Right ventricle myocardium superior (tissue), 1 donor: ENCODE measurements at places on chromosomes 4 and X.

DNA sequence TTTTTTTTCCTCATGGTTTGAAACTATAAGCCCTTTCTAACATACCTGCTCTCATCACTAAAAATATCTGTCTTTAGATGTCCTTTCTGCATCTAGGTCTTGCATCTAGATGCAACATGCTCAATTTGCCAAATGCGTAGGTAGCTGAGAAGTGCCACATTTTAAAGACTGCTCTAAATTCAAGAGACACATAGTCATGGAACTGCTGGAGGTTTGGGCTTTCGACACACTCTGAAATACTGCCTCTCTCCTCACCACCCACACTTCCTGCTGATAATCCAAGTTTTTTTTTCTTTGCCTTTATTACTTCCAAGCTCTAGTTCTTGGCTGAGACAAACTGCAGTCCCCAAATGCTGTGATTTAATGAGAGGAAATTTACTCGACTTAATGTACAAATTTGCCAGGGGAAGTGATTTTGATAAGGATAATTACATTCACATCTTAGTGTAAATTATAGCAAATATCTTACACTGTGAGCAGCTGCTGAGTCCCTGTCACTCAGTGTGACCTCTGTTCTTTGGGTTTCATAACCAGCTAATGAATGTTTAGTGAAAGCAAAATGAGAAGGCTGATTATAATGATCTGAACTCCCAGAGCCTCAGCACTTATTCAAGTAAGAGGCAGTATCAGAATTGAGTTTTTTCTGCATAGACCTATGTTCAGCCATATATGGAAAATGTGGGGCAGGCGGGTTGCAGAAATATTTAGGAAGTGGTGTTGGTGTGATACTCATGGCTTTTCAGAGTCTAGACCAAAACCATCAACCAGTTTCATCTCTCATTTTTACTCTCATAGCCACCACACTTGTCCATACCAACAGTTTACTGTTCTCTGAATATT, 31.3 kb downstream of the DRD5 start:
- DNase-seq = no peak

- DNase-seq = no peak
These were observed 12.7 kb downstream of the SLC6A8 start for GRCh38 chrX:153700376-153700945.

DNA sequence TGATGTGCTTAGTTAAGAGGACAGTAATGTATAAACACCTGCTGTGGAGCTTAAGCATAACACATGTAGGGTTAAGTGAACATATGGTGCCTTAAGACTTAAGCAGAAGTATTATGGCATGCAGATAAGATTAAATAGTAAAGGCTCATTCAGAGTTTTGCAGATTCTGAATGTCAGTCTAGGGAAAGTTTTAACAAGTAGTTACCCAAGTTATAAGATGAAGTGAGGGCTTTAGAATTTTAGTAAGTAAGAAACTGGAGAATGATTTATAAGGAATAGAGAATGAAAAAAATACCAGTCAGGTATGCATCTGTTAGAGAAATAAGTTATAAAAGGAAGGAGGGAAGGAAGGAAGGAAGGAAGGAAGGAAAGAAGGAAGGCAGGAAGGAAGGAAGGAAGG, 902.1 kb downstream of the TRAM1L1 start:
- DNase-seq = no peak

DNA sequence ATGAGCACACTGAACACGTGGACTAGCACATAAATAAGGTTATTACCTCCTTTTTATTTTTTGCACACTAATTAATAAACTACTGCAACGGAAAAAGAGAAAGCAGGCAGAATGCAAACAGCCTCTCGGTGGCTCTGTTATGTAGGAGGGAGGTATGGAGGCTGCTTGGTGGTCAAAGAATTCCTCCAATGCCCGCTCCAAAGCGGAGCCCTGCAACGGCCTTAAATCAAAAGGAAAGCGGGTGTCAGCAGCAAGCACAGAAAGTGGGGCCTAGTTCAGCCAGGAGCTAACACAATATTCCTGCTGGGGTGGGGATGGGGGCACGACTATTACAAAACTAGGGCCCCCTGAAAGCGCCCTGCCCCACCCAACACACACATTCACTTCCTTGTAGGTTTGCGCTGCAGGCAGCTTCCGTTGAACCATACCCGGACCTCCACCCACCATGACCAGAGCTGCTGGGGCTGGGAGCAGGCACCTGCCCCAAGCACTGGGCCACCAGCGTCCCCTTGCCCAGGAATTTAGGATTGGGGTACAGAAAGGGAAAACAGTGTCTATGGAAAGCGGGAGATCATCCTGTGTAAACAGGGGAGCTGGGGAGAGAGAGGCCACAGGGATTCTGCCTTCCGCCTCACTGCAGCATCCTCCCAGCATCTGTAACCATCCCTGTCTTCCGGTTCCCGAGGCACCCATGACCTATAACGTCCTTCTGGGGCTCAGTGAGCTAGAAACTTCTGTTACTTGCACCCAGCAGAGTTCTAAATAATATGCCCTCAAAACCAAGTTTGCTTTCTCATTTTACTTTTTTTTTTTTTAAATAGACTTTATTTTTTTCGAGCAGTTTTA, 57.1 kb upstream of the DDX3X start:
- DNase-seq = no peak

DNA sequence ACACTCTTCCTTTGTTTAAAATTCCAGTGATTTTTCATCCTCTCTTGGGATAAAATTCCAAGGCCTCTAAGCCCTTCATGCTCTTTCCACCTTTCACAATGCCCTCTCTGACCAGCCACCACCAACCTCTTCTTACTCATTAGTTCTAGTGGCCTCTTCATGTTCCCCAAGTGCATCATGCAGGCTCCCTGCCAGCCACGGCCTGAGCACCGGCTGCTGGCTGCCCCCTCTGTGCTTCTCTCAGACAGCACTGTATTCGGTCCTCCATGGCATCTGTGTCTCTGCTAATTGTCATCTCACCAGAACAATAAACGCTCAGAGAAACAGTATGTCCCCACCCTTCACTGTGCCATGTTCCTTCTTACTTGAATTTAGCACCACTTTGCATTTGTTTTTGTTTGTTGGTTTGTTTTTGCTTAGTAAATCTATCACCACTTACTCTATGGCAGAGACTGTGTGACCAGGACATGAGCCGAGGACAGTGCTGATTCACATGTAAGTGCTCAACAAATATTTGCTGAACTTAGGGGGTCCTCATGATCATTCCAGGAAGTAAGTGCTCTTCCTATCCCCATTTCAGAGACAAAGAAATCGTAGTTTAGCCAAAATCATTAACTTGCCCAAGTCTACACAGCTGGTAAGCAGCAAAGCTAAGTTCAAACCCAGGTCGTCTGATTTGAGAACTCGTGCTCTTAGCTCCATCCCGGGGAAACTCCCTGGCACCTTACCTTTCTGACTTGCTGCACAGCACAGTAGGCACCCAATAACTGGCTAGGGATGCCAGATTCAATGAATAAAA, 77.1 kb upstream of the UCP1 start:
- peak; percentile 53 for DNase-seq

- no peak for DNase-seq
These were observed 59.0 kb downstream of the ZNF827 start for GRCh38 chr4:145879598-145879997.

DNA sequence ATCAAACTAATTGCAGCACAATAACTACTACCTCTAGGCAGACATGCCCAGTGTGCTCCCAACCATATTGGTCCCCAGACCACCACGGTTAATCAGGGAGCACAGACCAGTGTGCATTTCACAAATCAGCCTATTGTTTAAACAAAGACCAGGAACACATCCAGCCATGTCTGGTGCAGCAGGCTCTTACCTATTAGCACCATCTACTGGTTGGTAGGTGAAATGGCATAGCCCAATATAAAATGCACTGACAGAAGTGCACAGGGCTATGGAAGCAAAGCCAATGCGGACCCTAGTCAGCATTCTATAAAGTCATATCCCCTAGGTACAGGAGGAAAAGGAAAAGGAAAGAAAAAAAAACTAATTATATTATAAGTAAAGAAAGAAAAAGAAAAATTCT, 15.5 kb upstream of the CYLC1 start:
- DNase-seq = no peak

DNA sequence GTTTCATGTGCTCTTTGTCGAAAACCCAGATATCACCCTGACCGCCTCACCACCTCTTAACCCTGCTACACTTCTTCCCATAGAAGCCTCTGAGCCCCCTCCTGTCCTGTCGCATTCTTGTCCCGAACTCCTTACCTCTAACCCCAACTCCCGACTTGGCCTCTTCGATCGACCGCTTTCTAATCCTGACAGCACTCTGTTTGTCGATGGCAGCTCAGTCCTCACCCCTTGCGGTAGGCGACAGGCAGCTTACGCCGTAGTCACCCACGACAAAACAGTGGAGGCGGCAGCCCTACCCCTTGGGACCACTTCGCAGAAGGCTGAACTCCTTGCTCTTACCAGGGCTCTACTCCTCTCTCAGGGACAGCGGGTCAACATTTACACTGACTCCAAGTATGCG, 961.7 kb downstream of the RPA4 start:
- no peak for DNase-seq

DNA sequence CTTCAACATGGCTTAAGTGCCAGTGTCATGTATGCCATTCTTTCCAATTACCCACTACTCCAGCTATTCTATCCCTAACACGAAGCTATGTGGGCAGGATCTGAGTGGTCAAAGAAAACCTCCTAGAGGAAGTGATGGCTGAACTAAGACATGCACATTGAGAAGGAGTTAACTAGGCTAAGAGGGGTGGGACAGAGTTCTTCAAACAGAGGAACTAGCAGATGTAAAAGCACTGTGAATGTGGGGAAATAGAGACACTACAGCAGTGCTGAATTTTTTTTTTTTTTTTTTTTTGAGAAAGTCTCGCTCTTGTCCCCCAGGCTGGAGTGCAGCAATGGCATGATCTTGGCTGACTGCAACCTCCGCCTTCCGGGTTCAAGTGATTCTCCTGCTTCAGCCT, 6.2 kb downstream of the JCHAIN start:
- DNase-seq = no peak

GRCh38 chr4:155745984-155746383, 12.8 kb upstream of the GUCY1B1 start:
- no peak for DNase-seq

DNA sequence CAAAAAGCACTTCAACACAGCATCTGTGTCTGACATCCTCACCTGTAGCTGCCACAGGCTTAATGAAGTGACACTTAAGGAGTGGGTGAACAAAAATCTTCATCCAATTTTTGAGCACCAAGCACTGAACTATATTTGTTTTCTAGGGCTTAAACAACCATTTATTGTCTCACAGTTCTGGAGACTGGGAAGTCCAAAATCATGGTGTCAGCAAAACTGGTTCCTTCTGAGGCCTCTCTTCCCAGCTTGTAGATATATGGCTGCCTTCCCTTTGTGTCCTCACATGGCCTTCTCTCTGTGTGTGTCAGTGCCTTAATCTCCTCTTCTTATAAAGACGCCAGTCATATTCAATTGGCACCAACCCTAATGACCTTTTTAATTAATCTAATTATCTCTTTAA, 189.2 kb upstream of the CLNK start:
- no peak for DNase-seq

- no peak for DNase-seq
These were observed 4.0 kb upstream of the AASDH start for GRCh38 chr4:56391270-56391669.

DNA sequence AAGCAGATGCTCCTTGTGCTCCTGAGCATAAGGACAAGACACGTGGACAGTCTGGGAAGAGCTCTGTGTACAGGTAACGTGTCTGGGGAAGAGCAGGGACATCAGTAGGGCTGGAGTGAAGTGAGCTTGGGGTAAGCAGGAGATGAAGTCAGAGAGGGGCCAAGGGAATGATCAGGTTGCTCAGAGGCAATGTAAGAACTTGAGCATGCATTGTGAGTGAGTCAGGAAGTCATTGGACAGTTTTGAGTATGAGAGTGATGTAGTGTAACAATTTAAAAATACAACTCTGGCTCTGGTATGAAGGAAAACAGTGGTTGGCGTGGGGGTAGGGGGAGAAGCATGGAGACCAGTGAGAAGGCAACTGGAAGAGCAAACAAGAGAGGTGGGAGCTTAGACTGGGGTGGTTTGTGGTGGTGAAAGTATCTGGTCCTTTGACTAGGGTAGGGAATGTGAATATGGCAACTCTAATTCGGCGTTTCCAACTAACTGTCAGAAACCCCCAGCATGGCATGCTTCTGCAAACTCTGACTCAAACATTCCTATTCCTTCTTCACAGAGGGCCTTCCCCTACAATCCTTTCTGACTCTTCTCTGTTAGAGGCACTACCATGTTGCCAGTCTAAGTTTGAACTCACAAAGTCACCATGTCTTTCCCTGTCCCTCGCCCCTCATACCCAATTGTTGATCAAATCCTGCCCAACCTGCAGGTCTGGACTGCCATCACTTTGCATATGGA, 57.2 kb downstream of the STBD1 start:
- DNase-seq = no peak

GRCh38 chr4:76950052-76950955, 752 bp downstream of the SEPTIN11 start:
- peak; percentile 75 for DNase-seq

GRCh38 chrX:95884186-95884585, 800.5 kb upstream of the DIAPH2 start:
- no peak for DNase-seq

- DNase-seq = no peak
These were observed 65.7 kb downstream of the ZFYVE28 start for GRCh38 chr4:2352729-2353221.

DNA sequence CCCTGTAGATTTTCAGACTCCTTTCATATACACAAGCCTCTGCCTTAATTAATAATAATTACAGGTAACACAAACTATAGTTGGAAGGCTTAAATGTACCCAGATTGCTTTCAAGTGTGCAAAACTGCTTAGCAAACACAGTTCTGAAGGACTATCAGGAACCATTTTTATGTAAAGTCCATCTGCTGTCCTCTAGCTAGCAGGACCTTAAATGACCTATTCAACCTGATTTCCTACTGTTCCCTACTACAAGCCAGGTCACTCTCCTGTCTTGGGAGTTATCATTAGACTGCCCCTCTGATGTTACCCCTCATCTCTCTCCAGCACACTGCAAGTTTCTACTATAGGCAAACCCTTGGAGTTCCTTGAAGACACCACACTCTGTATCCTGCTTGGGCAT, 157.3 kb downstream of the GBA3 start:
- DNase-seq = no peak

GRCh38 chr4:74733756-74734155, 60.6 kb downstream of the BTC start:
- DNase-seq = no peak

GRCh38 chrX:155949098-155949497, 48.4 kb upstream of the IL9R start:
- DNase-seq = no peak

GRCh38 chr4:179017581-179017980, 1575.3 kb upstream of the AGA start:
- DNase-seq = no peak

- DNase-seq = no peak
These were observed 36.8 kb downstream of the RAP1GDS1 start for GRCh38 chr4:98298022-98298421.

- no peak for DNase-seq
These were observed 671.5 kb upstream of the GRIA3 start for GRCh38 chrX:122512561-122513072.

DNA sequence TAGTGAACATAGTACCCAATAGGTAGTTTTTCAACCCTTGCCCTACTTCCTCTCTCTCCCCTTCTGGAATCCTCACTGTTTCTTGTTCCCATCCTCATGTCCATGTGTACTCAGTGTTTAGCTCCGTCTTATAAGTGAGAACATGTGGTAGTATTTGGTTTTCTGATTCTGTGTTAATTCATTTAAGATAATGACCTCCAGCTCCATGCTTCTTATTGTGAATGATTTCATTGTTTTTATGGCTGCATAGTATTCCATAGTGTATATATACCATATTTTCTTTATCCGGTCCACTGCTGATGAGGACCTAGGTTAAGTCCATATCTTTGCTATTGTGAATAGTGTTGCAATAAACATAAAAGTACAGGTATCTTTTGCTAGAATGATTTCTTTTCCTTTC, 31.0 kb downstream of the IRF2 start:
- DNase-seq = no peak
